ENCODE measurements at places on chromosomes 2 and 18.

DNA sequence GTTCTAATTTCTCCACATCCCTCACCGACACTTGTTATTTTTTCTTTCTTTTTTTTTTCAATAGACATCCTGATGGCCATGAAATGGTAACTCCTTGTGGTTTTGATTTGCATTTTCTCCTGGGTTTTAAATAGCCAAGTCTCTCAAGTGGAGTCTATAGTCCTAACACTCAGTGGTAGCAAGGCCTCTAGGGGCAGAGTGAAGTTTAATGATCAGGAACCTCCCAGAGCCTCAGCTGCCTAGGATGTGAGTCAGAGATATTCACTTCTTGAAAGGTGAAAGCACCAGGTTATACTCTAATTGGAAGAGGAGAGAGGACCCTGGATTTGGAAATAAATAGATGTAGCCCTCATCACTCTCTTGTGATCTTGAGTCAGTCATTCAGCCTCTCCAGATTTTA, 62.7 kb upstream of the CAPN13 start:
- no peak for DNase-seq

GRCh38 chr2:70241340-70241739, 7.1 kb downstream of the TIA1 start:
- DNase-seq, result no peak

GRCh38 chr2:84776011-84776410, 104.9 kb downstream of the TRABD2A start:
- no peak for DNase-seq

DNA sequence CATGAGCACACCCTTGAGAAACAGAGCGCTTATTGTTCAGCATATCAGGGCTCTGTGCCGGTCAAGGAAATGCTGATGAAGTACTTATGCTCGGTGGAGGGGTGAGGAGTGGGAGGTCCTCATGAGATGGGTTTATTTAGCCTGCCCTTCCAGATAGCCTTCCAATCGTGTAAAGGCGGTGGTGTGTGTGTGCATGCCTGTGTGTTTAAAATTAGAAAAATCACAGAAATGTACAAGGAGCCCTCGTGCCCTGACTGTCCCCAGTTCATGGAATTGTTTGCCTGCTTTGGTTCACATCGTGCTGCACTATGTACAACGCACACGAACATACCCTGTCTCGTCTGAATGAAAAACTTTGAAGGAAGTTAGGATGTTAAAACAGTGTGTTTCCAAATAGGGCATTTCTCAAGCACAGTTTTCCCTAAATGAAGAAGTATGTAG, 158.6 kb downstream of the AQP4 start:
- no peak for DNase-seq

DNA sequence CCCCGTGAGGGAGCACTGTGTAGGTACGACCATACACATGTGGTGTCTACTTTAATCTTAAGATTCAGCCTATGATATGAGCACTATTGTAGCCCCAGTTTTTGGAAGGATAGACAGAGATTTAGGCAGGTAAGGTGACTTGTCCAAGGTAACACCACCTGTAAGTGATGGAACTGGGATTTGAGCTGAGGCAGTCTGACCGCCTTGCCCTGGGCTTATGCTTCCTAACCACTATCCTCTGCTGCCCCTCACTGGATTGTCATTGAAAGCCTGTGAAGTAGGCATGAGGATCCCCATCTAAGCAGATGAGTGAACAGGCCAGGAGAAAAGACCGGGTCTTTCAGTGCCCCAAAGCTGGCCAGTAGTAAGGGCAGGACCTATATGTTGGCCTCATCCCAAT, 343.8 kb downstream of the CYRIA start:
- DNase-seq, result no peak

GRCh38 chr2:160401895-160402294, 91.7 kb downstream of the RBMS1 start:
- no peak for DNase-seq

- DNase-seq, result no peak
These were observed 30.1 kb downstream of the CNGA3 start for GRCh38 chr2:98376301-98376910.

DNA sequence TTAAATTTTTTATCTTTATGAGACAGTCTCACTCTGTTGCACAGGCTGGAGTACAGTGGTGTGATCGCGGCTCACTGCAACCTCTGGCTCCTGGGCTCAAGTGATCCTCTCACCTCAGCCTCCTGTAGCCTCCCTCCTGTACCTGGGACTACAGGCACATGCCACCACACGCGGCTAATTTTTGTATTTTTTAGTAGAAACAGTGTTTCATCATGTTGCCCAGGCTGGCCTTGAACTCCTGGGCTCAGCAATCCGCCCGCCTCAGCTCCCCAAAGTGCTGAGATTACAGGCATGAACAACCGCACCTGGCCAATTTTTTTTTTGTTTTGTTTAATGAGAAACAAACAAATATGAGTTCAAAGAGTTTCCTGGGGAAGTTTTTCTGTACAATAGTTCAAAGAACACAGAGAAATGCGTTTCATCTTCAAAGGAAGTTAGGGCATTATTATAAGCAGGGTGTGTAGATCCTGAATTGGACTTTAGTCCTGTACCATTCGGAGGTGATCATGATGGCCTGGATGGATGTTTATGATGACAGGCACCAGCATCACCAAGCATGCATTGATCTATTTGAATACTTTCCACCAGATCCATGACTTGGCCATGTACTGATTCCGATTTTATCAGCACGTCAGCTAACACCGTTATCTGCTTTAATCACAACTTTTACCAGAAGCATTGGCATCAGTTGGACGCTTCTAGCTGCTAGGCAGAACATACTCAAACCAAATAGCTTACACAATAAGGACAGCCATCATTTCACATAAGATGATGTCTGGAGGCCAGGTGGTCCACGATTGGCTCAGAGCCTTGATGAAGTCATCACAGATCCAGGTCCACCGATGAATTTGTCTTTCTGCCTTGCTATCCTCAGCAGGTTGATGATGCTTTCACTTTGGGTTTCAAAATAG, 28.9 kb downstream of the TCF23 start:
- no peak for DNase-seq

DNA sequence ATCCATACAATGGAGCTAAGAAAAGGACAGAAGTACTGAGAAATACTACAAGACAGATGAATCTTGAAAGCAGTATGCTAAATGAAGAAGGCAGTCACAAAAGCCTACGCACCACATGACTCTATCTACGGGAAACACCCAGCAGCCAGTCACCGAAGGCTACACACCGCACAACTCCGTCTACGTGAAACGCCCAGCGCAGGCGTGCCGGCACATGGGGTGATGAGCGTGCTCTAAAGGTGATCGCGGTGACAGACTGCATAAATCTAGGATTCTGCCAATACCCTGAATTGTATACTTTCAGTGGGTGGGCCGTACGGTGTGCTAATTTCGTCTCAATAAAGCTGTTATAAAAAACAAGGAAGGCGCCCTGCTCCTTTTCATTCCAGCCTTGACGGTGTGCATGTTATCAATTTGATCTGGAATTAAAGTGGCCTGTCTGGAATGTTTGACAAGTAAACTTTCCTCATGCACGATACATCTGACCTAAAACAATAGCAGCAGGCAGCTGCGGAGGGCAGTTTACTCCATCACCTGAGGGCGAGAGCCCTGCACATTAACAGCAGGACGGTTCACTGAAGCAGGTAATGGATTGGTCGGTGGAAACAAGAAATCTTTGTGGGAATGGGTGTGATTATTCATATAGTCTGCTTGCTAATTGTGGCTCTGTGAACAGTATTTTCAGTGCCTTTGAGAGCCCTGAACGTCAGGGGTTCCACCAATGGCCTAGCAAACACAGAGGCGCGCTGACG, 86.2 kb upstream of the SALL3 start:
- no peak for DNase-seq

DNA sequence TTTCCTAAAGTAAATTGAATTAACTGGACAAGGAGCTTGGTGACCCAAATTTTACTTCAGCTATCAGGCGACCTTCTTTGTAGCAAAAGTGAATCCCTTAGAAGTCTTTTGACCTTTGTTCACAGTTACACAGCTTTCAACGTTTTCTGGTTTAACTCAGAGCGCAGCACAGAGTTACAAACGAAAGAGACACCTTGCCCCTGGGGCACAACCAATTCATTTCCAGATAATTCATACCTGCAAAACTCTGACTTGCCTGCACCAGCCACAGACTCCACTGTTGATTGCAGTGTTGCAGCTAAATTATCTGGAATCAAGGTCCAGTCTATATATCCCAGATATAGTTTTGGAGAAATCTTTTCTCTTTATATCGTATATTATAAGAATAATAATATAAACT, 358.6 kb upstream of the VWC2L start:
- no peak for DNase-seq

DNA sequence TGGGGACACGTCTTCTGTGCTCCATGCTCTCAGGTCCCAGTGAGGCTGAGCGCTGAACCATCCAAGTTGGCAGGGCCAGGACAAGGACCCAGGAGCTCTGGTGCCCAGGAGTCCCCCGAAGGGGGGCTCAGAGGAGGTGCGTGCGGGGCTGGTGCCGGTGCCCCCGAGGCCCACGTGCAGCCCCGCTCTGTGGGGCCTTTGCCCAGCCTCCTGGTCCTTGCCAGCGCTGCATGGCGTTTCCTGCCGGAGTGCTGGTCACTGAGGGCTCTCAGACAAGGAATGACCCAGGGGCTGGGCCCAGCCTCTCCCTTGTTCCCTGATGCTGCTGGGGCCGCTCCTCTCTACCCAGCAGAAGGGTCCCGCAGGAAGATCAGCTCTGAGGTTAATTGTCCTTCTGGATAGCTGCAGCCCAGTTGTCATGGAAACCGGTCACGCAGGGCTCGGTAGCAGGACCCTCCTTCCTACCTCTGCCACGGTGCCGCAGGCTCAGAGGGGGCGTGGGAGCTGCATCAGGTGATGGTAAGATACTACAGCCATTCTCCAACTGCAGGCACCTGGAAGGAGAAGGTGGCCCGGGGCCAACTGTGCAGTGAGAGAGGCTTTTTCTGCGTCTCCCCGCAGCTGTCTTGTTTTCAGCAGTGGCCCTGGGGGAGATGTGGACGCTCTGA, 64.5 kb downstream of the RRM2 start:
- no peak for DNase-seq

All from CD4-positive, alpha-beta T cell treated with Interleukin-2 at 100 ng/mL for 4 hours (primary cell).